ENCODE measurements at places on chromosomes 12 and 14.

- H3K27me3 ChIP-seq, result no peaks in the 10 kb centered on the region
- H3K4me1 ChIP-seq, result no peaks in the 10 kb centered on the region
- no peaks in the 10 kb centered on the region for H3K36me3 ChIP-seq
- DNase-seq, result no peak
These were observed 113.9 kb upstream of the LMO3 start for GRCh38 chr12:16719713-16720416.

DNA sequence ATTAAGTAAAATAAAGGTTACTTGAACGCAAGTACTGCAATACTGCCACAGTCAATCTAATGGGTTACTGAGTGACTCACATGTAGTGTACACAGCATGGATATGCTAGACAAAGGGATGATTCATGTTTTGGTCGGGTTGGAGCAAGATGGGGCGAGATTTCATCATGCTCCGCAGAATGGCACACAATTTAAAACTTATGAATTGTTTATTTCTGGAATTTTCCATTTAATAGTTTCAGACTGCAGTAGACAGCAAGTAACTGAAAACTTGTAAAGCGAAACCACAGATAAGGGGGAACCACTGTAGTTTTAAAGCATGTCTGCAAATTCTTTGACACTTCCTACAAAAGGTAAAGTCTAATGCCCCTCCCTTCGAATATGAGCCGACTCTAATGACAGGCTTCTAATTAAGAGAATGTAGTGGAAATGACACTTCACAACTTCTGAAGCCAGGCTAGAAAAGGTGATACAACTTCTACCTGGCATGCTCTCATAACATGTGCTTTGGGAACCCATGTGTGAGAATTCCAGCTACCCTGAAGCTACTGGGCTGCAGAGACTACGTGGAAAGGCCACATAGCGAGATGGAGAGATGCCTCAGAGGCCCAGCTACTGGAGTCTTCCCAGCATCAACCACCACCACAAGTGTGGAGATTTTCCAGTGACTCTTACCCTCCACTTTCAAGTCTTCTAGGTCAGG, 13.9 kb upstream of the TCP11L2 start:
- H3K27ac ChIP-seq, result peak overlapping the region; percentile 75
- DNase-seq, result no peak
- no peak overlapping the region for H3K4me3 ChIP-seq
- no peaks in the 10 kb centered on the region for H3K4me1 ChIP-seq
- no peaks in the 10 kb centered on the region for H3K27me3 ChIP-seq

GRCh38 chr14:63745858-63746425, 18.1 kb upstream of the SGPP1 start:
- no peaks in the 10 kb centered on the region for H3K36me3 ChIP-seq
- no peaks in the 10 kb centered on the region for H3K4me1 ChIP-seq
- DNase-seq, result no peak
- H3K27ac ChIP-seq, result no peak overlapping the region
- H3K27me3 ChIP-seq, result peaks cover 3% of the 10 kb centered on the region

DNA sequence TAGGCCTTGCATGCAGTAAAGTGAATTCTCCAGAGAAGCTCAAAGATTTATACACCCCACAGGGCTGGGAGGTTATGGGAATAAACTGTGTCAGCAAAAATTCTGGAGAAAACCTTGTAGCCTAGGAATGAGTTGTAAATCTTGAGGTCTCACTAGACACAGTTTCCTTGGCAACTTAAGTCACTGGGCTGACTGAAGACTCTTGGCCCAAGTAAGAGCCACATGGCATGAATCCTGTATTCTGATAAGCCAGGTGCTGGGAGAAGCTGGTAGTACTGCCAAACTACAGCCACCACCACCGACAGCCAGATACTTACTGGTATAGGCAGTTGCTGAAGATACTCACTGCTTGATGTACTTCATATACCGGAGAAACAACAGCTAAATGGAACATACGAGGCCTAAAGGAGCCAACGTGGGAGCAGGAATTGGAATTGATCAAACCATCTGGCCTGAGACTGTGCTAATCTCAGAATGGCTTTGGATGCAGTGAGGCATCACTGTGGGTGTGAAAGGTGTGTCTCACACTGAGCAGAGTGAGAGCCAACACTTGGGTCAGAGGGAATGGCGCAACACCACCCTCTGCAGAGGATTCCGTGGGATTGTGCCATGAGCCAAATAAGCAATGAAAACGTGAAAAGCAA, 102.8 kb upstream of the TMCC3 start:
- no peak overlapping the region for H3K27ac ChIP-seq
- no peaks in the 10 kb centered on the region for H3K4me1 ChIP-seq
- H3K36me3 ChIP-seq, result no peaks in the 10 kb centered on the region

- H3K4me1 ChIP-seq, result peaks cover 5% of the 10 kb centered on the region
- no peaks in the 10 kb centered on the region for H3K27me3 ChIP-seq
- no peak overlapping the region for H3K27ac ChIP-seq
- no peaks in the 10 kb centered on the region for H3K36me3 ChIP-seq
- DNase-seq, result no peak
These were observed 43.8 kb upstream of the PRIMA1 start for GRCh38 chr14:93832081-93832480.

GRCh38 chr12:15589328-15590032, 199.7 kb downstream of the EPS8 start:
- peaks cover 11% of the 10 kb centered on the region for H3K4me1 ChIP-seq
- DNase-seq, result no peak
- peak overlapping the region; percentile 17 for H3K4me3 ChIP-seq
- H3K27me3 ChIP-seq, result peaks cover 4% of the 10 kb centered on the region
- no peak overlapping the region for H3K27ac ChIP-seq

DNA sequence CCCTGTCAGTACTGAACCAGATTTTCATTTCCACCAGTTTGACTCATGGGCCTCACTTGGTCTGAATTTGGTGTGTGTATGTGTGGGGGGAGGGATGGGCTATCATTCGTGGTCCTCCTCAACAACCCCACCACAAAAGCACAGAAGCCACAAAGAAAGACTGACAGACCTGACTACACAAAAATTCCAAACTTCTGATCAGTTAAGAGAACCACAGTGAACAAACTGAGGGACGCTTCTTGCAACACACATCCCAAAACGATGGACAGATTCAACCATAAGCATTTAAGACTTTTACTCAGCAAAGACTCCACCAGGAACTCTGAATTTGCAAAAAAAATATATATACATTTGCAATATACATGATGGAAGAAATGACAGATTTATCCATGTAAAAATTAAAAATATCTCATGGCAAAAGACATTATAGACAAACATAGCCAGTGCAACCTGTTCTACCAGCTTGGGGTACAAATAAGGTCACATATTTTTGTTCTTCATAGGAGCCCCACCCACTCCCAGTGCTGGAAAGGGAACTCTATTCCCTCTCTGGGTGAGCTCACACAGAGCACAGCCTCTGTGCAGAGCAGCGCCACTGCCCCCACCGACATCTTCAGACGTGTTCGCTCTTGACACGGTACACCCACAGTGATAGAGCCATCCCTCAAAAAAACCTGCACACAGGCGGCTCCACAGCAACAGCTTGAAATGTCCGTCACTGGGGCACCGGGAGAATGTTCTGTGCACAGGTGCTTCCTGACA, 49.7 kb downstream of the JAG2 start:
- no peak overlapping the region for H3K27ac ChIP-seq
- peaks cover 4% of the 10 kb centered on the region for H3K4me1 ChIP-seq
- no peaks in the 10 kb centered on the region for H3K36me3 ChIP-seq
- peaks cover 17% of the 10 kb centered on the region for H3K27me3 ChIP-seq

DNA sequence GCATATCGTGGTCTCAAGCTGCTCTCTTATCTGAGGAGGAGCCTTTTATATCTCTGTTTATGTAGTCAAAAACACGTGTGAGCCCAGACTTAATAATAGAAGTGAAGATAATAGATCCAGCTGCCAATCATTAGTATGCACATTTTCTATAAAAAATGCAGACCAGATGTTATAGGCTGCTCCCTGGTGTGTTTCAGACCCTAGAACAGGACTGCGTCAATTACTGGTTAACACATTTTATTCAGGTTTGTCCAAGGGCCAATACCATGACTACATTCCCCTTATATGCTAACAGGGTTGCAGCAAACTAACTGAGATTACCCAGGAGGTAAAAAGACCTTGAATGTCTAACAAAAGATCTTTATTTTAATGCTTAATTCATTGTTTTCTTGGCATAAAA, 98.5 kb upstream of the NEDD1 start:
- H3K27me3 ChIP-seq, result no peaks in the 10 kb centered on the region
- peaks cover 16% of the 10 kb centered on the region for H3K4me1 ChIP-seq
- DNase-seq, result no peak
- no peak overlapping the region for H3K27ac ChIP-seq
- peaks cover 9% of the 10 kb centered on the region for H3K36me3 ChIP-seq

- no peaks in the 10 kb centered on the region for H3K27me3 ChIP-seq
- H3K4me3 ChIP-seq, result no peak overlapping the region
- no peaks in the 10 kb centered on the region for H3K36me3 ChIP-seq
- no peak for DNase-seq
These were observed 227.1 kb upstream of the KRR1 start for GRCh38 chr12:75738486-75738885.

DNA sequence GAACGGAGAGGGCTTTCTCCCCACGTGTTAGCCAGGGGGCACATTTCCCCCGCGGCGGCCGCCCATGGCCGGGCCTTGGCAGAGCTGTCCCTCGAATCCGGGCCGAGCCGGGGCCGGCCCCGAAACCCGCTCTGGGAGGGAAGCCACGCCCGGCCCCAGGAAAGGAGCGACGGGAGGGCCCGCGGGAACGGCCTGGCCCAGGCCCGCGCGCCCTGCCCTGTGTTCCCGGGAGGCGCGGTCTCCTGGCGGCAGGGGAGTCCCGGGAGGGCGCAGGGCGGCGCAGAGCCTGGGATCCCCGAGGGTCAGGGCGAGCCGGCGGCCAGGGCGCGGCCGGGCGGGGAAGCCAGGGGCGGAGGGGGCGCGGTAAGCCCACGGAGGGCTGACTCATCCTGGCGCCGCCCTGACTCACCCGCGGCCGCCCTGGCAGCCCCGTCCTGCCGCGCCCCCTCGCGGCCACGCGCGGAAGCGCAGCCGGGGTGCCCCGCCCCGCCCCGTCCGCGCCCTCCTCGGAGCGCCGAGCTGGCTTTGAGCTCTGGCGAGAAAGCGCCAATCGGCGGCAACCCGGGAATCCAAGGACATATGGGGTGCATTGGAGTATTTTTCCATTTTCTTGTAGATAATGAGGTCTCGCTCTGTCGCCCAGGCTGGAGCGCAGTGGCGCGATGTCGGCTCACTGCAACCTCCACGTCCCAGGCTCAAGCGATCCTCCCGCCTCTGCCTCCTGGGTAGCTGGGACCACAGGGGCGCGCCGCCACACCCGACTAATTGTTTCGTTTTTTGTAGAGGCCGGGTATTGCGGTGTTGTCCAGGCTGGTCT, 31.8 kb upstream of the PLEKHG6 start:
- no peaks in the 10 kb centered on the region for H3K36me3 ChIP-seq
- peaks cover 46% of the 10 kb centered on the region for H3K27me3 ChIP-seq
- H3K27ac ChIP-seq, result no peak overlapping the region
- peak; percentile 87 for DNase-seq
- H3K4me1 ChIP-seq, result peaks cover 18% of the 10 kb centered on the region
- peak overlapping the region; percentile 45 for H3K4me3 ChIP-seq

- no peak overlapping the region for H3K27ac ChIP-seq
- no peaks in the 10 kb centered on the region for H3K4me1 ChIP-seq
- no peak for DNase-seq
- no peaks in the 10 kb centered on the region for H3K27me3 ChIP-seq
- H3K4me3 ChIP-seq, result no peak overlapping the region
- peaks cover 52% of the 10 kb centered on the region for H3K36me3 ChIP-seq
These were observed 63.5 kb downstream of the MAPKAPK5 start for GRCh38 chr12:111905502-111905901.

DNA sequence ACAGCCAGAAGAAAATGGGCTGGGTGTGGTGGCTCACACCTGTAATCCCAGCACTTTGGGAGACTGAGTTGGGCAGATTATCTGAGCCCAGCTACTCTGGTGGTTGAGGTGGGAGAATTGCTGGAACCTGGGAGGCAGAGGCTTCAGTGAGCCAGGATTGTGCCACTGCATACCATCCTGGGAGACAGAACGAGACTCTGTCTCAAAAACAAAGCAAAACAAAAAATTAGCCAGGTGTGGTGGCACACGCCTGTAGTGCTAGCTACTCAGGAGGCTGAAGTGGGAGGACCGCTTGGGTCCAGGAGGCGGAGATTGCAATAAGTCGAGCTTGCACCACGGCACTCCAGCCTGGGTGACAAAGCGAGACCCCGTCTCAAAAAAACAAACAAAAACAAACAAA, 3.8 kb upstream of the EMP1 start:
- DNase-seq, result no peak
- H3K27me3 ChIP-seq, result peaks cover 9% of the 10 kb centered on the region
- H3K36me3 ChIP-seq, result no peaks in the 10 kb centered on the region

DNA sequence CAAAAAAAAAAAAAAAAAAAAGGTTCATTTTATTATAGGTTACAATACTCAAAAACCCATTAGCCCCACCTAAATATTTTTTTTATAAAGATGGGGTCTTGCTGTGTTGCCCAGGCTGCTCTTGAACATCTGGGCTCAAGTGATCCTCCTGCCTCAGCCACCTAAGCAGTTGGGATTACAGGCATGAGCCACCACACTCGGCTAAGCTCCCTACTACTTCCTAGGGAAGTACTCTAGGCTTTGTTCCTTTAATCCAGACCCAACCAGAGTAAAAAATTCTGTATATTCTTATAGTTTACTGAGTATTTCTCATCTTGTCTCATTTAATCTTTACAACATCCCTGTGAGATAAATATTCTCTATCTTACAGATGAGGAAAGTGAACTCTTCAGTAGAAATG, 50.7 kb downstream of the RBMS2 start:
- DNase-seq, result no peak
- H3K4me1 ChIP-seq, result no peaks in the 10 kb centered on the region
- no peak overlapping the region for H3K4me3 ChIP-seq
- no peaks in the 10 kb centered on the region for H3K27me3 ChIP-seq
- no peaks in the 10 kb centered on the region for H3K36me3 ChIP-seq

DNA sequence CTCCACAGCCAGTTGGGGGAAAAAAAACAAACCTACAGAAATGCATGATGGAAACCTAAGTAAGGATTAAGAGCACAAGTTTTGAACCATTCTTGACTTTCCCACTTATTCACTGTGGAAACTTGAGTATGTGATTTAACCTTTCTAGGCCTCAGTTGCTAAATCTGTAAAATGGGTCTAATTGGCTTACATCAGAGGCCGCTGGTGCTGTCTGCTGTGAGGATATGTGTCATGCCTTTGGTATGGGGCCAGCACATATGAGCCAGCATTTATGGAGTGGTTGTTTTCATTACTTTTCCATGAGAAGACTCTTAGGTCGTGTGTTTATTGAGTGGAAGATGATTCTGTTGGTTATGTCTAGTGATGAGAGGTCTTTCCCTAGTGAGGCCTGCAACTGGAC, 102.4 kb downstream of the ESR2 start:
- H3K4me1 ChIP-seq, result peaks cover 16% of the 10 kb centered on the region
- no peak overlapping the region for H3K4me3 ChIP-seq
- peaks cover 14% of the 10 kb centered on the region for H3K36me3 ChIP-seq
- no peaks in the 10 kb centered on the region for H3K27me3 ChIP-seq
- DNase-seq, result no peak

DNA sequence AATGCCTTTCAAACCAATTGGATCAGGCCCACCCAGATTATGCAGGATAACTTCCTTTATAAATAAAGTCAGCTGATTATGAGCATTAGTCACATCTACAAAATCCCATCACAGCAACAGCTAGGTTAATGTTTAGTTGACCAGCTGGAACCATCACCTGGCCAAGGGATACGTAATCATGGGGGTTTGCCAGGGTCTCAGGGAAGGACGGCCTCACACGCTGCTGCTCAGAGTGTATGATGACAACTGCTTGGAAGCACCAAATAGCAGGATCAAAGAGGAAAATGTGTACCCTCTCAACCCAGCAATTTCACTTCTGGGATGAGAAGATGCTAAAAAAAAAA, 162.6 kb downstream of the SLC15A4 start:
- no peak for DNase-seq
- H3K27ac ChIP-seq, result no peak overlapping the region
- no peaks in the 10 kb centered on the region for H3K36me3 ChIP-seq

Measured in neural crest cell (in vitro differentiated cells).